ENCODE measurements at places on chromosomes 3 and 15.

- no peak for DNase-seq
Observed at GRCh38 chr3:43852066-43852465, 161.3 kb downstream of the ABHD5 start.

- no peak for DNase-seq
Observed at GRCh38 chr3:108822123-108822897, at the start of gene TRAT1. TSS of gene TRAT1 (plus strand) at chr3:108822786. CDS start at chr3:108822928, 142 bp downstream.

GRCh38 chr15:61063875-61064320, 165.2 kb downstream of the RORA start:
- no peak for DNase-seq

- DNase-seq = no peak
Observed at GRCh38 chr15:100901702-100902435, 17.3 kb upstream of the LRRK1 start.

DNA sequence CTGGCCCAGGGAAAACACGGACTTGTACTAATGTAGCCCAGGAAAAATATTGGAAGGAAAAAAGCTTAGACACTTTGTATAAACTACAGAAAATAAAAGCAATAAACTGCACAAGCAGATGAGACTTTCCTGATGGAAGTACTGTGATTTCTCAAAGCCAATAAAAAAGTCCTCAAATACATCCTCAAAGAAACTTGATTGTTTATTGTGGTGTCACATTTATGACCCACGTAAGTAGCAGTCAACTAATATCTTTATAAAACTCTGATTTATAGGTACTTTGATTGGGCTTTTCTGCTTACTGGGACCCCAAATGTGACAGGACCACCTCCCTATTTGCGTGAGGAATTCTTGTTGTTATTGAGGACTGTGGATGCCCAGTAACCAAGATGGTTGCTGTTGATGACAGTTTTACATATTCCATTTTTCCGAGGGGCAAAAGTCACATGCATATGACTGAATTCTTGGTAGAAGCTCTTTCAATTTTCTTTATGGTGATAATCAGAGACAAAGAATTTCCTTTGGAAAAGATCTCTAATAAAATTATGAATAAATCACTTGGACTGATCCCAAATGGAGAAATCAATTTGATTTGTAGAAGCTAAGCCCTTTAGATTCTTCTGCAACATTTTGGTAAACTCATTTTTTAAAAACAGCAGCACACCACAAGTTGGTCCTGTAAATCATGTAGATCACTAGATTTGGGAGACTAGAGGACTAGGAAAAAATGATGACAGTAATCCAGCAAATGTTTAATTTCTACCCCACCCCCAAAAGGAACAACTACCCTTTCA, 159.0 kb upstream of the TSC22D2 start:
- no peak for DNase-seq

GRCh38 chr3:130515755-130516154, 1.2 kb upstream of the COL6A6 start:
- no peak for DNase-seq

- DNase-seq = no peak
Observed at GRCh38 chr3:134277066-134277660, 26.5 kb upstream of the RYK start.

GRCh38 chr3:184596886-184597575, 35.4 kb downstream of the EPHB3 start:
- no peak for DNase-seq

DNA sequence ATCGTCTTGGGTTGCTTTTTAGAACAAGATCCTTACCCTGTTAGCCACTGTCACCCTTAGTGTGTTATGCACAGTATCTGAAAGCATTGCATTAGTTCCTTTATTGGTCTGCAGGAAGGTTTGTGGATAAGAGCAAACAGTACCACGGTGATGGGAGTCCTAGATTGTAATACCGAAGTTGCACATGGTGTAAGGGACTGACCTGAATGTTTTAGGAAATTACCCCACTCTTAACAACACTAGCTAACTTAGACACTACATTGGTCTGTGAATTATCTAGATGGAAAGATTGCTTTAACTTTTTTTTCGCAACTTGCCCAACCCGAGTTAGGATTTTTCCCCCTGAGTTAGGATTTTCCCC, 1.3 kb downstream of the STT3B start:
- DNase-seq = no peak

DNA sequence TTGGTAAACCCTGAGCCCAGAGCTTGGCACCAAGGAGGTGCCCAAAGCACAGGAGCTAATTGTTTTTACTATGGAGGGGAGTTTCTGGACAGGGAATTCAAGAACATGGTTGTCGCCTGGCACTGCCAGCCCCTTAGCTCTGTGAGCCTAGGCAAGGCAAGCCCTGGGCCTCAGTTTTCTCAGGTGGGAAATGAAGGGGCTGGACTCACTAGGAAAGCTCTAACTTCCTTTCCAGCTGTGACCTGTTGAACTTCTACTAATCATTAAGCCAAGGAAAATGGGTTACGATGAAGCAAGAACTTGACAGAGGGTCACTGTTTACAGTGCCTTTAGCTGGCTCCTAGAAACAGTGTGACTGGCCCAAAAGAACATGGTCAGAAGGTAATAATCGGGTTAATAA, 277.2 kb downstream of the SHQ1 start:
- DNase-seq = no peak

GRCh38 chr15:79970624-79971434, at the start of gene BCL2A1:
TSS of gene BCL2A1 (minus strand) at chr15:79971196. CDS start at chr15:79971119, 77 bp downstream.
- DNase-seq = no peak
